ENCODE measurements at places on chromosomes 1 and 21.

DNA sequence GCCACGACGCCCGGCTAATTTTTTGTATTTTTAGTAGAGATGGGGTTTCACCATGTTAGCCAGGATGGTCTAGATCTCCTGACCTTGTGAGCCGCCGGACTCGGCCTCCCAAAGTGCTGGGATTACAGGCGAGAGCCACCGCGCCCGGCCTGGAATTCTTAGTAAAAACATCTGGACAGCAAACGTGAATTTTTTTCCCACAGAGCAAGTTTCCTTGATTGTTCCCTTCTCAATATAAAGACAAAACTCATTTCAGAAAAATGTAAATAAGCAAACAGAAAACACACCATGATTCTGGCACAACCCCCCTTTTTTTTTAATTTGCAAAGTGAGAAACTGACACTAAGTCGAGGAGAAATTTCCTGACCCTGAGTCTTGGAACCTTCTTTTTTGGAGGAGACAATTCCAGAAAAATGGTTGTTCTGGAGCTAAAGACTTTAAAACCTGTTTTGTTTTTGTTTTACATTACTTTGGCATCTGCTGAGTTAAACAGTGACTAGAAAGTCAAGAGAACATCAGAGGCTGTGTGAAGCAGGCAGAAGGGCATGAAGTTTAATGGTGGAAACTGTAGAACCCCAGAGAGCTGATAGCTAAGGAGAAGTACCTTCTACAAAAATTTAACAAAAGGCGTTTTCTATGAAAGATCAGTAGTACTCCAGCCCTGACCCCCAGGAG is 10.3 kb upstream of the HMGCS2 start:
- no peak for DNase-seq

DNA sequence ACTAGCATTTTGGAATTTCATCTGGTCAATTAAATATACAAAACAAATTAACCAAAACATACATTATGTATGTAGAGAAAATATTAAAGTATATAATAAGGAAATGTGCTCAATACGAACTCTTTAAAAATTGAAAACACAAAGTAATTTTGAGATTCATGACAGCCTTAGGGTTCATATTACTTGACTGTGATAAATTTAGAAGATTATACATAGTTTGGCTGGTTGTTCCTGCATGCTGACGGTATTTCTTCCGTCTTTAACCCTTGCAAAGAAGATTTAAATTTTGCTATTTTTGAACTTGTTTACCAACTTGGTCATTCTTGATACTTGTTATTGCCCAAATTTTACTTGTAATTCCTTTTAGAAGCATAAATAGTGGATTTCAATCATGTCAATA is 298.2 kb downstream of the NFIA start:
- no peak for DNase-seq

- DNase-seq = no peak
Observed at GRCh38 chr1:160619742-160620277, 27.0 kb downstream of the SLAMF1 start.

- no peak for DNase-seq
Observed at GRCh38 chr1:186536273-186536890, 75.5 kb upstream of the PDC start.

- DNase-seq = no peak
Observed at GRCh38 chr1:36123356-36123755, 1.7 kb downstream of the COL8A2 start.

DNA sequence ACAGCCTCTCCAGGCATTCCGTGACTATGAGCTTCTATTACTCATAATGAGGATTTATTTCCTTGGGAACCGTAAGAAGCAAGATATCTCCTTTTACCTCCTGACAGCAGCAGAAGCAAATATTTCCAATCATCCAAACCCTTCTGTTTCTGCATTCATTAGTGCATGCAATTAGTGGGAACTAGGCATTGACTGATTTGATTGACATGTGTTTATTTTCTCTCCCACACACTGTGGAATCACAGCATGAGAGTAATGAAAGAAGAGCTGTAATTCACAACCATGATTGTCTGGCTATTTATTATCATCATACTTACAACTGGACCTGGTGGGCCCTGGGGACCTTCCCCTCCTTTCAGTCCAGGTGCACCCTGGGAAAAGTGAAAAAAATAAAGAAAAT is 146.8 kb downstream of the COL11A1 start:
- DNase-seq = no peak

DNA sequence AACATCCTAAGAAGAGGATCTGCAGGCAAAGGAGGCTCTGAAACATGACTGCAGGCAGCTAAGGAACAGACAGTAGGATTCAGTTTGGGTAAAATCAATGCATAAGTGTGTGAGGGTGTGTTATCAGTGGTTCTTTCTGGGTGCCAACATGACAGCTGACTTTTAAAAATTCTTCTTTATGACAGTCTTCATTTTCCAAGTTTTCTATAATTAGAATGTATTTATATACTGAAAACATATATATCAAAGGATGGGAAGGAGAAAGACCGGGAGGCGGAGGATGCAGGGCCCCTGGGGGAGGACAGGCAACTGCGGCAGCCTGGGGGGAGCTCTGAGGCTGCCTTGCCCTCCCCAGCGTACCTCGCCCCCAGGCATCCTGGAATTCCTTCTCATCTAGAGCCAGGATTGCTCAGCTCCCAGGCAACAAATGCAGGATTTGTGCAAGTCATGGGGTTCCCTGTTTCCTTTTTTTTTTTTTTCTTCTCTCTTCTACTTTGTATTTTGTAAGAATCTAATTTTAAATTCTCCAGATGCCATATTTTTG is 104.8 kb downstream of the CSMD2 start:
- no peak for DNase-seq

DNA sequence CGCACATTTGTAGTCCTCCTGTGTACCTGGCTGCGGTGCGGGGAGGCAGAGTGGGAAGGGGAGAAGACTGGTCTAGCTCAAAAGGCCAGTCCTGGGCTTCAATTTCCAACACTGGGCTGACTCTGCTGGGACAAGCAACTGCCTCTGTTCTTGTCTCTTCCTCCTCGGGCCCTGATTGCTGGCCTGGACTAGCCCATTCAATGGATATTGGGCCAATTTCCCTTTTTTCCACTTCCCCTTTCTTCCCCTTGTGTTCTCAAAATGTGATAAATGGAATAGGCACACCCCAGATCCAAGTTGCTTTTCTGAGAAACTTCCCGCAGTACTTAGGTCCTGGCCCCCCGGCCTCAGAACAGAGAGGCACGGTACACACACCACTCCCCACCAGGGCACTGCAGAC is 48.2 kb downstream of the SPSB1 start:
- no peak for DNase-seq

- no peak for DNase-seq
Observed at GRCh38 chr1:156953571-156953970, 33.1 kb downstream of the LRRC71 start.

GRCh38 chr1:223256034-223256433 is 107.9 kb downstream of the SUSD4 start:
- DNase-seq = no peak

DNA sequence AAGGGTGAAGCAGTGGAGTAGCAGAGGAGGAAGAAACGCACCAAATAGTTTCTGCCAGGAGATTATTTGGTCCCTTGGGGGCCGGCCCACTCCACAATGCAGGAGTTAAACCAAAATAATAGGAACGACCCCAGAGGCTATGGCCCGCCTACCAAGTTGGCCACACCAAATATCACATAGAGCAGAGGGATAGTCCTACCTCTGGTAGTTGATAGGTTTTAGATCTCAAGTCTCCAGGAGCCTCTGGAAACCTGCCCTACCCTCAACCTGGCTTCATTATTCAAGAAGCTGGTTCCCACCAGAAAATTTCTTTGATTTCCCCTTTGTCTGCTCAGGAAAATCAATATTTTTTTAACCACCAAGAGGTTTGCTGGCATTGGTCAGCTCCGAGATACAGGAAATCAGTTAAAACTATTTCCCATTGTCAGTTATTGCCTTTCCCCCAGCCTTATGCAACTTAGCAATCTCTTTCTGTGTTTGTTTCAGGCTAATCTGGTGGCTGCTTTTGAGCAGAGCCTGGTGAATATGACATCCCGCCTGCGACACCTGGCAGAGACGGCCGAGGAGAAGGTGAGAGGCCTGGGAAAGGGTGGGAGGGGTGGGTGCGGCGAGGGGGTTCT is 35.5 kb upstream of the IPO9 start:
- DNase-seq = no peak

DNA sequence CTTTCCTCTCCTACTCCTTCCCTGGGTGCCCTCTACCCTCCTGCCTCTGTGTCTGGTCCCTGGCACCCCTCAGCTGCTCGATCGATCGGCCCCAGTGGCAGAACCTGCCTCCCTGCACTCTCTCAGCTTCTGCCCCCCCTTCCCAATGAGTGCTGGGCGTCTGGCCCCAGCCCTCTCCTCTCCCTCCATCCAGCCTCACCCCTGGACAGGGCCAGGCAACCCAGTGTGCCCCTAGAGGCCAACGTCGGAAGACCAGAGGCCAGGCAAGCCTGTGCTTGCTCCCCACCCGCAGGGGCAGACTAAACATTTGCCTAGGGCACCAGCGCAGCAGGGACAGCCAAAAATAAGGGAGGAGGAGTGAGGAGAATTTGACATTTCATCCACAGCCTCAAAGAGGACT is 43.5 kb downstream of the LGR6 start:
- peak; percentile 68 for DNase-seq

DNA sequence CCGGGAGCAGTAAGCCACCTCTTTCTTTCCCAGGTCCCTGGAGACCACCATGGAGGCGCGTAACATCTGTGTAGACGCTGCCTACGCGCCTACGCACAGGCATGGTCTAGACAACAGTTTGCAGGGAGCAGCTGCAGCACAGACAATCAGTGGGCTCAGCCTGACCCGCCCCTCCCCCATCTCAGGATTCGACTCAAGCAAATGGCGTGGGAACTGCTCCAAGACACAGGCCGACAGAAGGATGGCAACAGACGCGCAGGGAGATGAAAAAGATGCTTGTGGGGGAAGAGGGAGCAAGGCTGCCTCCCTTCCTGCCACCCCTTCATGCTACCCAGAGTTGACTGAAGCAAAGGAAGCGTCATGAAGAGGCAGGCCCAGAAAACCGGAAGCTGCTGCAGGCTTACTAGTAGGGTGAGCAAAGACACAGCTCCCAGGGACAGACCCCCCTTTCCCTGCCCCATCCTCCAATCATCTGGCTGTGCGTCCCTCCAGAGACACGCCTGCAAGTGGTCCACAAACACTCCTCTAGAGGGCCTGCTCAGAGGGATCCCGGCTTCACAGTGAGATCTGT is 19.5 kb downstream of the STK40 start:
- peak; percentile 57 for DNase-seq

DNA sequence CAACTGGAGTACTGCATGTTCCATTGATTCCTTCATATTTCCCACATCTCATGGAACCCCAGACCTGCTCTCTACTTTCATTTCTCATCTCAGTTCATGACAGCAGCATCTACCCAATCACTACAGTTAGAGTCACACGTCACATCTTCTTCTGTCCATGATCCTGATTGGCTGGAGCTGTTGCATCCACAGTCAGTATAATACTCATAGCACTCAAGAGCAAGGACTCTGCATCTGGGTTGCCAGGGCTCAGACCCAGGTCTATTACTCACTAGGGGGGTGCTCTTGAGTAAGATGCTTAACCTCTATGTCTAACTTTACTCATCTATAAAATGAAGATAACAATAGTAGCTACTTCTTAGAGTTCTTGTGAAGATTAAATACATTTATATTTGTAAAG is 4.4 kb upstream of the XPR1 start:
- no peak for DNase-seq

- DNase-seq = no peak
Observed at GRCh38 chr1:14259191-14259757, 339.2 kb upstream of the KAZN start.

DNA sequence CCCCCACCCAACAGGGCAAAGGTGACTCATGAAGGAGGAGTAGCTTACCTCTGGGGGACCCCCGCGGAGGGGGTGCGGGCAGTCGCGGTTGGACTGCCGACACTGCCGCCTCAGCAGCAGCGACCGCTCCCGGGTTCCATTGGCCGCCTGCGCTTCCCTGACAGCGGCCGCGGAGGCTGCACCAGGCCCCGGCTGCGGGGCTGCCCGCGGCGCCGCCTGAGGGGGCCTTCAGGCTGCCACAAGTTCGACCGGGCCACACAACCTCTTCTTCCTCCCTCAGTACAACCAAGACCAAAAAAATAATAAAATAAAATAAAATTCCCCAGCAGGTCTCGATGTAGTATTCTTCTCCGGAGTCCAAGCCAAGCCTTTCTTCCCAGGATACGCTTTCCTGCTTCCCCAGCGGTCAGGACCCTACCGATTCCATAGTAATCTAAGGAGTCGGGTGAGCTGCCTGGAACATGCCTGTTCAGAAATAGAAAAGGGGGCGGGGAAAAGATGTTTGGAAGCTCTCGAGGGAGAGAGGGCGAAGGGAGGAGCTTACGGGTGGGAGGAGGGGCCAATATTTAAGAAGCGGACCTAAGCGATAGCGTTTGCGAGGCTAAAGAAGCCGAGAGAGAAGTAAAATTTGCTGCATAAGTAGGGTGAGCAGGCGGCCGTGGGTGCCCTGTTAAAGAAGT is at the start of gene PI4KB:
PI4KB (minus strand) TSS at position 194 of the 680 bp plus-strand sequence. CDS start 10,935 bp downstream, outside the sequence.
- DNase-seq = peak; percentile 92

DNA sequence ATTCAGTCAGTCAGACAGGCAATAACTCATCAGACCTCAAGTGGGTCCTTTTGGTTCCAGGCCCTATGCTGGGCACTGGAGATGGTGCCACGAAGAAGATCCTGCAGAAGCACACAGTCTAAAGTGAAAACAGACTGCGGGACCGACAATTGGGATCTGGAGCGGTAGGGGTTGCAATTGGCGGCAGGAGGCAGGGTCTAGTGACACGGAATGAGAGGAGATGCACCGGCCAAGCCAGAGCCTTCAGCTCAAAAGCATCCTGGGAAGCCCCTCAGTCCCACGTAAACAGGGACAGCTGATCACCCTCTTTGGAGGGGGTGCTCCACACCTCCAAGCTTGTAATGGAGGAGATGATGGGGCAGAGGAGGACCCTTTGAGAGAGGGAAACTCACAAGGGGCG is 56.2 kb downstream of the KLHDC7A start:
- no peak for DNase-seq

GRCh38 chr1:152743371-152744145 is 14.3 kb upstream of the KPRP start:
- DNase-seq = no peak

- DNase-seq = no peak
Observed at GRCh38 chr1:246159279-246160227, 347.5 kb downstream of the SMYD3 start.

DNA sequence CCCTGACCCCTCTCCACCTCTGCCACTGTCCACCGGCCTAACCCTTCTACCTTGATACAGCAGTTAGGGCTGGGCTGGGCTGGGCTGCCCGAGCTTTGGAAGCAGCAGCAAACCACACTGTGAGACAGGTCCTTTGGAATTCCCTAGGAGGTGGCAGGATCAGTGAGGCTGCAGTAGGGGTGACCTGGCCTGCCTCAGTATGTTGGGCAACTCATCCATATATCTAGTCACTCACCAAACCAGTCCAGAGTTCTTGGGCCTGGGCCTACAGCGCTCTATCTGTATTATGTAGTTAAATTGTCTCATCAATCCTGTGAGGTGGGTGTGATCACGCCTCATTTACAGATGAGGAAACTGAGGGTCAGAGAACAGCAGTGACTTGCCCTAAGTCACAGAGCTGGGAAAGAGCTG is 13.3 kb upstream of the SYNC start:
- DNase-seq = no peak

All from nephron progenitor cell (in vitro differentiated cells).